NCI-H748 treated with DMSO at 0.1 percent for 48 hours (cell line): ENCODE measurements at places on chromosomes 13 and 19.
A peak's percentile ranks its signal among the peaks of the same experiment; 100 is the strongest.

DNA sequence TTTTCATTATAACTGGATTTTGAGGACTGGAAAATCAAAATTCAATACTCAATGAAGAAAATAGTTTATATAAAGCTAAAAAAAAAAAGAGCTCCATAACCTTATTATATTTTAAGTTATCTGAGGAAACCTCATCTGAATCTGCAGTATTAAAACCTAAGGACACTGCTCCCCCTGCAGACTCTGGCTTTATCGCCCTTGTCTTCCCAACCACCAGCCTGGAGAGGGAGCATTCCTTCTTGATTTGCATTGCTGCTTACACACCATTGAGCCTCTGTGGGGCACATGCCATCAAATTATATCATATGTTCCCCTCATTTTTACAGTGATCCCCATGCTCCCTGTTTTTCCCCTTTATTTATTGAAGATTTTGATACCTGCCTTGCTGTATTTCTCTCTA is 871.4 kb upstream of the GPC6 start:
- DNase-seq: peak; percentile 10

DNA sequence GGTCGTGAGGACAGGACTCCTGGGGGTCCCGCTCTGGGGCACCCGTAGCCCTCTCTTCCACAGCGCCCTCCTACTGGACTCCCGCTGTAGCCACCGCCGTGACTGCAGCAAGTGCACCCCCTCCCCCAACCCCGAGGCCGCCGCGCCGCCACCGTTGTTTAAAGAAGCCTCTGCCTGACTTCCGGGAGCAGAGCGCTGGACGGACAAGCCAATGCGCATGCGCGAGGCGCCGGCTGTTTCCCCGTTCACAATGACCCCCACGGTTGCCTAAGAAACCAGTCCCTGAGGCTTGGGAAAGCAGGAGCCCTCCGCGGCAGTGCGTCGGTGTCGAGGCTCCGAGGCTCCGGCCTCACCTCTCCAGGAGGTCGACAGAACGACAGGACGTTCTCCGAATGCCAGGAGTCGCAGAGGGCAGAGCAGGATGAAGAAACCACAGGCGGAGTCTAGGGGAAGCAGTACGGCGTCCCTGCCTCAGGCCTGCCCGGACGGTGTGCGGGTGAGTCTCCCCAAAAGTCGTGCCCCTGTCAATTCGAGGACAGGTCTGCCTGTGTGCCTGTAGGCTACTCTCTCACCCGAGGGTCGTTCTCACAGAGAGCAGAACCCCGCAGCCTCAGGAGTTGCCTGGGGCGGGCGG is 70.5 kb upstream of the ZNF420 start:
- peak; percentile 76 for DNase-seq

DNA sequence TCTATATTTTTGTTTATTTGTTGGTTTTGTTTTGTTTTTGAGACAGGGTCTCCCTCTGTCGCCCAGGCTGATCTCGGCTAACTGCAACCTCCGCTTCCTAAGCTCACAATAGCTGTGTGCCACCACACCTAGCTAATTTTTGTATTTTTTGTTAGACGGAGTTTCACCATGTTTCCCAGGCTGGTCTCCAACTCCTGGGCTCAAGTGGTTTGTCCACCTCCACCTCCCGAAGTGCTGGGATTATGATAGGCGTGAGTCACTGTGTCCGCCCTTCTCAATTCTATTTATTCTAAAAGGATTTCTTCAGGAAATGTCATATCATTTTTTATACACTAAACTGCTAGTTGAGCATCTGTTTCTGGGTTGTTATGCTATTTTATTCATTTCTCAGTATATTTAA is 1206.0 kb downstream of the OLFM4 start:
- no peak for DNase-seq

GRCh38 chr13:41864658-41865057 is 96.3 kb downstream of the VWA8 start:
- DNase-seq: no peak

DNA sequence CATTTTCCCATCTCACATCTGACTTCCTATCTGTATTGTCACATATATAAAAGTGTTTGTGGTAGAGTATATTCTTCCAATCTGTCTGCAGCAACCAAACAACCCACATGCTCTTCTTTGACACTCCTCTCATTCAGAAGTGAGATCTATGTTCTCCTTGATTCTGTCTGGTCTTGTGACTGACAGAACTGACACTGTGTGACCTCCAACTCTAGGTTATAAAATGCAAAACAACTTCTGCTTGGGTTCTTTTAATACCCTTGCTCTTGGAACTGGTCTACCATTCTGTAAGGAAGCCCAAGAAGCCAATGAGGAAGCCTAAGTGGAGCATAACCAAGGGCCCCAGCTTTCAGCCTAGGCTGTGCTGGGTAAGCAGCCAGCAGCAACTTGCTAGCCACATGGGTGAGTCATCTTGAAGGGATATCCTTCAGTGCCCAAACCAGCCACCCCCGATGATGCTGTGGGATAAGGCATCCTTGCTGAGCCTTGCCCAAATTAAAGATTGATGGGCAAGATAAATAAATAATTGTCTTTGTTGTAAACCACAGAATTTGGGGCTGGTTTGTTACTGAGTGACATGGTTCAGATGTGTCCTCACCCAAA is 18.4 kb upstream of the ITM2B start:
- DNase-seq: no peak

GRCh38 chr13:52845334-52845761 is 3.1 kb downstream of the PCDH8 start:
- peak; percentile 71 for DNase-seq

DNA sequence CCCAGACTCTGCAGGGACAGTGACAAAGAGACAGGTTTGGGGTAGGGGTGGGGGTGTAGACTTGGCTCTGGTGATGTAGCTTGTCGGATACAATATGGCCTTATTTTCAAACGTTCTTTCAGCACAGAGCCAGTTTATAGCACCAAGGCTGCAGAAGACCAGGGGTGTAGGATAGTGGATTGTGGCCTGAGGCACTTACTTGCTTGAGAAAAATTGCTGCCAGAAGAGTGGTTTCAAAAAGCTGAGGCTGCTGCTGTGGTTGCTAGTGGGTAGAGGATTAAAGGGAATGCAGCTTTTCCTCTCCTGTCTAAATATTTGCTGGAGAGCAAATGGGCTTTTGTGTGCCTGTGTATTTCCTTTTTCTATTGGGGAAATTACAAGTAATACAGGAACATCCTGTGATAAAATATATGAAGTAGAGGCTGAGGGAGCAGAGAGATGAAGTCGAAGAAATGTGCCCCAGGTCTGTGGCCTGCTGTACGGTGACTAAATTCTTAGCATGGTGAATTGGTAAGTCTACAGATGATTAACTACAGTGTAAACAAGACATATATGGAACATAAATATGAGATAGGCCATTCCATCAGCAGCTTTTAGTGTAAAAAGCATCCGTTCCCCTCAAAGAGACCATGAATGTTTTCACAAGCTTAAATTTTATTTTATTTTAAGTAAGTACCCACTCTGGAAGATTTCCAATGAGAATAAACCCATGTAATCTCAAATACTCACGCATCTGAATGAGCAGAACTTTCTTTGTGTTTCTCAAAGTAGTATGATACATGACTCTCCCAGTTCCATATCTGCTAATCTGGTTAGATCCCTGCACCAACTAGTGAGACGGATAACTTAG is 112.9 kb downstream of the LRCH1 start:
- DNase-seq: peak; percentile 8

GRCh38 chr19:3694361-3695123 is 5.7 kb downstream of the PIP5K1C start:
- no peak for DNase-seq

- no peak for DNase-seq
These were observed 106.4 kb upstream of the EDNRB start for GRCh38 chr13:78024996-78025395.

GRCh38 chr13:80823472-80823871 is 482.5 kb upstream of the SPRY2 start:
- DNase-seq: no peak

GRCh38 chr13:38850868-38851626 is 139.6 kb downstream of the STOML3 start:
- DNase-seq: no peak

DNA sequence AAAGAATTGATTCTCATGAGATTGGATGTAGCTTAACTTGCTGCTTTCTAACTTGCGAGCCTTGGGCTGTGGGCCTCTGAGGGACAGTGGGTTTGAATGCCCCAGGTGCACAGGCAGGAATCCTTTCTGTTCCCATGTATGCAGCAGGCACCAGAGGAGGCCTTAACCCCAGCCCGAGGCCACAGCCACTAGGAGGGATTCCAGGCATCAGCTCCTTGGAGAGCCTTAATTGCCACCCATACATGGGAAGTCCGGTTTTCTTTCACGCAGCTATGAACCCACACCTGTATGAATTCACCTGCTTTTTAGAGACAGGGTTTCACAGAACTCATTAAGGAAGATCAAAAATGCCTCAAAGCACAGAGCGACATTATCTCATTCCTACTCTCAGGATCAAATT is 117.9 kb downstream of the CRYL1 start:
- DNase-seq: no peak

GRCh38 chr19:4206818-4207484 is 22.4 kb upstream of the EBI3 start:
- no peak for DNase-seq

DNA sequence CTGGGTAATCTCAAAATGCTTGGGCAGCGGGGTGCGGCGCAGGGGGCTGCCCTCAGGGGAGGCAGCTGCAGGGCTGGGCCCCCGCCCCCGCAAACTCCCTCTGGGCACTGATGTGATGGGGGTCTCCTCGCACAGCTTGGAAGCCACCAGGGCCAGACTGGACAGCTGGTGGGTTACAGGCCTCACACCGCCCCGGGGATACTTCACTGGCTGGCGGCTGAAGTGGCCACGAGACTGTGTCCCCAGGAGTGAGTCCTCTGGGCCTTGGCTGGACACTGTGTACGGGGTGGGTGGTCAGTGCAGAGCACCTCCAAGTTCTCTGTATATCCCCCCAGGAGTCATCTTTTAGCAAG is 2.0 kb upstream of the LPAR2 start:
- no peak for DNase-seq

- DNase-seq: no peak
These were observed at the start of gene IQCN for GRCh38 chr19:18274219-18274780. TSS of gene IQCN (minus strand) at chr19:18274452. CDS start at chr19:18269478, 4,974 bp downstream.

DNA sequence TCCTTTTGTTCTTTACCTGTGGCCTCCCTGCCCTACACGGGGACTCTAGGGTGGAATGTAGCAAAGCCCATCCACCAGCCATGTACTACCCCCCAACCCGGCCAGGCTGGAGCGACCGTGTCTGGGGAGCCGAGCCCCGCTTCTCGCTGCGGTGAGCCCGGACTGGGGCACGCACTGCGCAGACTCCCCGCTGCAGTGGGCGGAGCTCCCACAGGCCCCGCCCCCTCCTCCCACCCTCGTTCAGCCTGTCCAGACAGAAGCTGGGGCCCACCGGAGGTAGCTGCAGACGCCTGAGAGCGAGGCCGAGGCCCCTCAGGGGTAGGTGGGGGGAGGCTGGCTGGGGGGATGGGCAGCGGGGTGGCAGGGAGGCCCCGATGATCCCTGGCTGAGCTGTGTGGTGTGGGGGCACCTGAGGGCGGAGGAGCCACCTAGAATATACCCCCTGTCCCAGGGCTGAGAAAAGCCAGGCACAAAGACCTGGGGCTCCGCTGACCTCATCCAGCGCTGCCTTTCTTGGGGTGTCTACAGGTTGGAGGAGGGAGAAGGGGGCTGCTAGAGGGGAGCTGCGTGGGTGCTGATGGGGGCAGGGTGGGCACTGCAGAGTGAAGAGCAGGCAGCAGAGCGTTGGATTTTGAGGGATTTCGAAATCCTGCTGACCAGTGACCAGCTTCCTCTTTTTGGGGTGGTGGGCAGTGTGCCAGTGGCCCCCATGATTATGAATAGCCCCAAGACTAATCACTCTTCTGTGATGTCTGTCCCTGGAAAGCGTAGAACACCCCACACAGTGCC is 17.3 kb downstream of the PLD3 start:
- no peak for DNase-seq

DNA sequence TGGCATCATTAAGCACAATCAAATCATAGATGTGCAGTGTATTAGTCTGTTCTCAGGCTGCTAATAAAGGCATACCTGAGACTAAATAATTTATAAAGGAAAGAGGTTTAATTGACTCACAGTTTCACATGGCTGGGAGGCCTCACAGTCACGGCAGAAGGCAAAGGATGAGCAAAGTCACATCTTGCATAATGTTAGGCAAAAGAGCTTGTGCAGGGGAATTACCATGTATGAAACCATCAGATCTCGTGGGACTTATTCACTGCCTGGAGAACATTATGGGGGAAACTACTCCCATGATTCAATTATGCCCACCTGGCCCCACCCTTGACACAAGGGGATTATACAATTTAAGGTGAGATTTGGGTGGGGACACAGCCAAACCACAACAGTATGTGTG is 245.2 kb upstream of the DACH1 start:
- DNase-seq: no peak

DNA sequence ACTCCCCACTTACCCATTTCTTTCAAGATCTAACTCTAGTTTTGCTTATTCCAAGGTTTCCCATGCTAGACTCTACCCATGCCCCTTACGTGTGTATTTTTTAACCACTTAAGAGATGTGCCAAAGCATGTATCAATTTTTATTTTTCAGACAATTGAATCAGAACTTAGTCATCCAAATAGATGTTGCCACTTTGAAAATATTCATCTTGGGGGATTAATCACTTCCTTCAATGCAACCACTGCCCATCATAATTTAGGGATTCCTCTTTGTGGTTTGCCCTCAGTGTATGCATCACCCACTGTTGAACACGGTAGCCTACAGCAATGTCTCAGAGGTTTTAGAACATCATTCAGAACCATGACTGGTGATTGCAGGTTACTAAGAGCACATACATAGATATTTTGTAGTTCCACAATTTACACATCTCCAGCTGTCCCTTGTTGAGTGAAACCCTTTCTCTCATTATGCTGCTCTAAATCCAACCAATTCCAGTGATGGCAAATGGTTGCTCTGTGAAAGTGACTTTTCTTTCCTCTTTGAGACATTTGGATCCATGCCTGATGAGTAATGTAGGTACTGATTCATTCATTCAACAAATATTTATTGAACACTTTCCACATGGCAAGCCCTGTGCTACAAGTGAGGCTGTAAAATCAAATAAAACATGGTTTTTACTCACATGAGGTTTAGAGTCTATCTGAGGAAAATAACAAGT is 60.6 kb upstream of the SERP2 start:
- no peak for DNase-seq

- DNase-seq: no peak
These were observed 2.1 kb downstream of the UNC13A start for GRCh38 chr19:17686023-17686521.

DNA sequence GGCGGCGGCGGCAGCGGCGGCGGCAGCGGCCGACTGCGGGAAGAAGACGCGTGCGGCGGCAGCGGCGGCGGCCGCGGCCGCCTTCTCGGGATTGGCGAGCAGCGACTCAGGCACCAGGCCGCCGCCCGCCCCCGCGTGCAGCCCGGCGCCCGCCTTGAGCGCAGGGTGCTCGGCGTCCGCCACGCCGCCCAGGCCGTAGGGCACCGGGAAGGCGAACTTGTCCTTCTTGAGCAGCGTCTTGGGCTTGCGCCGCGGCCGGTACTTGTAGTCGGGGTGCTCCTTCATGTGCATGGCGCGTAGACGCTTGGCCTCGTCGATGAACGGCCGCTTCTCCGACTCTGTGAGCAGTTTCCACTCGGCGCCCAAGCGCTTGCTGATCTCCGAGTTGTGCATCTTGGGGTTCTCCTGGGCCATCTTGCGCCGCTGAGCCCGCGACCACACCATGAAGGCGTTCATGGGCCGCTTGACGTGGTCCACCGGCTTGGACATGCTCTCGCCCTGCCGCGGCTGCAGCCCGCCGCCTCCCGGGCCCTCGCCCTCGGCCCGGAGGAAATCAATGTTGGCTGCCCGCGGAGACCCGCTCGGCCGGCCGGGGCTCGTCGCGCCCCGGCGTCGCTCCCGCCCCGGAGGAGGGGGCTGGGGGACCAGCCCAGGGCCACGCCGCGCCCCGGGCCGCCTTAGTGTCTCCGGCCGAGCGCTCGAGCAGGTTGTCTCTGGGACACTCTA is 621 bp downstream of the SOX21 start:
- DNase-seq: peak; percentile 32
